ENCODE measurements at places on chromosomes 16 and 17. TPM values are rescaled to one million over a fixed set of nuclear protein-coding genes. Genes with fewer than 3 reads are reported as not detected.

GRCh38 chr17:83195330-83196023 is 116.1 kb downstream of the METRNL start:
- peak; percentile 61 for DNase-seq

GRCh38 chr16:4506450-4506849 is 30.3 kb downstream of the HMOX2 start:
- DNase-seq, result peak; percentile 91

DNA sequence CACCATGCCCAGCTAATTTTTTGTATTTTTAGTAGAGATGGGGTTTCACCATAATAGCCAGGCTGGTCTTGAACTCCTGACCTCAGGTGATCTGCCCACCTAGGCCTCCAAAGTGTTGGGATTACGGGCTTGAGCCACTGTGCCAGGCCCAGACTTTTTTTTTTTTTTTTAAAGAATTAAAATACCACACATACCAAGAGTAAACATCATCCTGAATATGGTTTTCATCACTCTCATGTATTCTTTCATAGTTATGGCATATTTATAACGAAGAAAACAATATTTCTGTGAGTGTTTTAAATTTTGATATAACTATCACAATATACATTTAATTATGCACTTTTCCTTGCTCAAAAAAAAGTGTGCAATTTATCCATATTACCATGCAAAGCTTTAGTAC is 48.2 kb downstream of the MARVELD3 start:
- no peak for DNase-seq

DNA sequence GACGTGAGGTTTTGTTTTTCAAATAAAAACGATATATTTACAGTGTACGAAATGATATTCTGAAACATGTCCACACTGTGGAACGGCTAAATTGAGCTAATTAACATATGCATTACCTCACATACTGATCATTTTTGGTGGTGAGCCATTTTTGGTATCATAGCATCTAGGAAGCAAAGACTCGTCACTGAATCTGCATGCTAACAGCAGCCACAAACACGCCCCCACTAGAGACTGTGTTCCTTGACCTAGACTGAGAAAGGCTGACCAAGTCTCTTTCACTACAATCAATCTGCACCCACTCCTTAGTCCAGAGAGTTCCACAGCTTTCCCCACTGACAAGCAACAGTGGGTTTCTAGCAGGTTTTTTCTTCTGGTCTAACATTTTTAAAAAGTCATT is 29.5 kb downstream of the NPLOC4 start:
- DNase-seq, result no peak

Gene KRTAP4-5
- total RNA-seq, result not detected

Gene CES1
- total RNA-seq, result 0.72 TPM

Gene KCNH4
- not detected for total RNA-seq

Gene TMEM220
- 3.8 TPM for total RNA-seq

Gene C17orf58
- 11.5 TPM for total RNA-seq

Gene KRTAP17-1
- total RNA-seq, result 1.0 TPM

Gene CASKIN1
- total RNA-seq, result 1.0 TPM
